IPS DF 6.9 (cell line): ENCODE measurements at places on chromosomes 13 and 19.

DNA sequence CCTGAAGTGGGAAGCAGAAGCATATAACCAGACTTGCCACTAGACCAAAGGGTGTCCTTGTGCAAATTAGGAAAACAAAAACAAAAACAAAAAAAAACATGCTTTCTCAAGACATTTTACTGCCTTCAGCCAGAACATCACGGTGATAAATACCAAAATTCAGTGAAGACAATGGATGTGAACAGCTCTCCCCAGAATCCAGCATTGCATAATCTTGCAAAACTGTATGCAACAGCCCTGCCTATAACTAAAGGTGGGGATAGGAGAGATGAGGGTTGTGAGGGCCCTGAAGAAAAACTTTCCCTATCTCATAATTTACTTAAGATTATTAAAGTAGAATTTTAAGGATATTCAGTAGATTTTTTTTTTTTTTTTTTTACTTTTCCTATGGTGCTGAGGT lies 24.9 kb upstream of the NDFIP2 start:
- H3K4me3 ChIP-seq = no peak overlapping the region
- H3K27me3 ChIP-seq = no peaks in the 10 kb centered on the region
- H3K4me1 ChIP-seq = no peaks in the 10 kb centered on the region
- no peak for DNase-seq

DNA sequence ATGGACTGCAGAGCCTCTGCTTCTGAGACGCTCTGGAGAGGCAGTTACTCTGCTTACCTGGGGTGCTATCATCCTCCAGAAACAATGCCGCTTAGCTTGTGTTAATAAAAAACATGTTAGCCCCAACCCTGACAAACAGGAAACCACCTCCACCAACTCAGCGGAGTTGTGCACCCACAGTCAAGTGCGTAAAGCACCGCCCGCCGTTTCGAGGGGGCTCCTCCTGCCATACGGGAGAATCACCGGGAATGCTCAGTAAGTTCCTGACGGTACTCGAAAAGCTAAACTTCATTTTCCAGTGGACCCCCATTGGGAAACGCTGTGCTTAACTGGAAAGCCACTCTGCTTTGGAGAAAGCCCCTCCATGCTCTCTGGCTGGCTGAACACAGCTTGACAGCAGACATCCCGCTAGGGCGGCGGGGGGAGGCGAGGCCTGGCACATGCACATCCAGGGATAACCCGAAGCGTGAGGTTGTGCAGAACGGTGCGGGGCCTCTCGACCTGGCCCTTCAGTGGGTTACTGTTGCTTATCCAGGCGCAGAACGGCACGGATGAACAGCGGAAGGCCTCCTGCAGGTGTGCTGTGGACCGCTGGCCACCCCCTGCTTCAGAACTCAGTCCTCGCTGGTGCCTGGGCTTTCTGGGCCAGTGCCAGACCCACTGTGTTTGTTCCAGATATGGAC lies 17.1 kb downstream of the GAS6 start:
- no peak for DNase-seq
- no peaks in the 10 kb centered on the region for H3K36me3 ChIP-seq
- no peak overlapping the region for H3K4me3 ChIP-seq
- H3K27me3 ChIP-seq = no peaks in the 10 kb centered on the region

DNA sequence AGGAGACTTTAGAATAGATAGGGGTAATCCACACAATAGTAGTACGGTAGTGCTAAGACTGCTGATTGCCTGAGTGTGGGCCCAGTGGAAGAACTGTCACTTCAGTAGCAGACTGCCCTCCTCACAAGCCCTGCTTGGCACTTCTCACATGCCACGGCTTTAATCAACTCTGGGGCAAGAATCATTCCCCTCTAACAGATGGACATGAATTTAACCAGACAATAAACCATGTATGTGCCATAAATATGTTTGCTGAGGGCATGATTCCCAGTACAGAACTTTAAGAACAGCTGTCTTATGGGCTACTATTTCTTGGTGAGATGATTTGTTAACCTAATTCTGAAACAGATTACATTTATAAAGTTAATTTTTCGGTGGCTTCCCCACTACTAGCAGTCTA lies 22.0 kb downstream of the DPY19L3 start:
- no peaks in the 10 kb centered on the region for H3K4me1 ChIP-seq
- H3K27ac ChIP-seq = no peak overlapping the region
- no peaks in the 10 kb centered on the region for H3K36me3 ChIP-seq
- H3K4me3 ChIP-seq = no peak overlapping the region

GRCh38 chr13:105333416-105333815 lies 1202.0 kb downstream of the EFNB2 start:
- H3K36me3 ChIP-seq = no peaks in the 10 kb centered on the region
- no peak for DNase-seq
- H3K27ac ChIP-seq = no peak overlapping the region
- no peak overlapping the region for H3K4me3 ChIP-seq

DNA sequence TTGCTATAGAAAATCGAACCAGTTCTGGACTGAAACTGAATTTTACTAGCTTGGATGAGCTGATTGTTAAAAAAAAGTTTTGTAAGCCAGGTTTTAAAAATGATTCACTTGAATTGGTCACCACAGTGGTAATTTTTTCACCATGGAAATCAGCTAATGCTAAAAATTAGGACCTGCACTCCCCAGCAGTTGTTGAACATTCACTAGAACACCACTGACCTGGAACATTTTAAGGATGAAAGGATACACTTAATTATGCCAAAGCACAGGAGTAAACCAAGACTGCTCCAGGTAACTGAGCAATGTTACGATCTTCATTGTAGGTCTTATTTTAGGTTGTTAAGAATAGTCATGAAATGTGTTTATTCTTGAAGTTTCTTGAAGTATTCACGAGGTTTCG lies 1342.6 kb upstream of the SPRY2 start:
- no peaks in the 10 kb centered on the region for H3K27me3 ChIP-seq
- no peak overlapping the region for H3K4me3 ChIP-seq
- H3K27ac ChIP-seq = no peak overlapping the region
- H3K4me1 ChIP-seq = no peaks in the 10 kb centered on the region

GRCh38 chr13:113816254-113816929 lies 47.5 kb downstream of the GAS6 start:
- no peak overlapping the region for H3K4me3 ChIP-seq
- no peaks in the 10 kb centered on the region for H3K4me1 ChIP-seq
- H3K36me3 ChIP-seq = no peaks in the 10 kb centered on the region; the same call in 1 of the 2 replicates
- no peak for DNase-seq
- no peaks in the 10 kb centered on the region for H3K27me3 ChIP-seq

DNA sequence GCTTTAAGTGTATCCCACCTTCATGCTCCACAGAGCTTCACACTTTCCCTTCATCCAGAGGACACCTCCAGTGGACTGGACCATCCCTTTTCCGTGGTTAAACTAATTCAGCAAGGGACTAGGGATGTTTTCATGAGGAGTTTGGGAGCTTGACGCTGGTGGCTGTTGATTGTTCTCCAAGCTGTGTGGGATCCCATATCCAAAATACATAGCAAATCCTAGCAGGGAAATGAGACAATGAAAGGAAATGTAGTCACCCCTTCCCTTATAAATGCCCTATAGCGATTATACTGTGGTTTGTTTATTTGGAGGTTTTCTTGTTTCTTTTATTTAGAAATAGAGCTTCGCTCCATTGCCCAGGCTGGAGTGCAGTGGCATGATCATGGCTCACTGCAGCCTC lies 31.6 kb upstream of the DPRX start:
- DNase-seq = no peak
- no peak overlapping the region for H3K4me3 ChIP-seq
- H3K27ac ChIP-seq = no peak overlapping the region
- peaks cover 1% of the 10 kb centered on the region; the same call in 1 of the 2 replicates for H3K4me1 ChIP-seq
- H3K27me3 ChIP-seq = no peaks in the 10 kb centered on the region

DNA sequence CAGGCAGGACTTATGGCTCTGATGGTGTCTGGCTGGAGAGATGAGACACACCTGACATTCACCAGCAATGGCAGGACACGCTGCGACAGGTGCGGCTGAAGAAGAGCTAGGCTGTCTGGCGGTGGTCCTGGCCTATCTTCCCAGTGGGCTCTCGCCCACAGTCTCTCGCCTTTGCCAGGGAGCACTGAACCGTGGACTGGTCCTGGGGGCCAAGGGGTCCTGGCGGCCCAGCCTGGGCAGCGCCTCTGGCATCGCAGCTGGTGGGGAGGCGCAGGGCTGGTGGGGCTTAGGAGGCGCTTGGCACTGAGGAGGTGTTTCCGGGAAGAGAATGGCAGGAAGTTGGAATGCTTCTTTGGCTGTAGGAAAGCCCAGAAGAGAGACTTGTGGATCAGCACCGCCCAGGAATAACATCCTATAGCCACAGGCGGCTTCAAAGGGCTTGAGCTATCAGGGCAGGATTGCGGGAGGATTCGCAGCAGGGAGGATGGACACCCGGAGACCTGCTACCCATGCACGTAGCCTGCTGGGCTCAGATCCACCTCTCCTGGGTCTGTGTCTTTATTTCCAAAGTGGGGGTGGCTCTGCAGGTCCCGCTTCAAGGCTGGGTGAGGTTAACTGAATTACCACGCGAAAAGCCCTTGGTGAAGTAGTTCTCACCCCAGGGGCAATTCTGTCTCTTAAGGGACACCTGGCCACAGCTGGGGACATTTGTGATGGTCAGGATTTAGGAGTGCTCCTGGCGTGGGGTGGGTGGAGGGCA lies 14.6 kb downstream of the KDM4B start:
- peaks cover 1% of the 10 kb centered on the region; the same call in 1 of the 2 replicates for H3K4me1 ChIP-seq
- H3K4me3 ChIP-seq = no peak overlapping the region
- no peaks in the 10 kb centered on the region for H3K27me3 ChIP-seq
- DNase-seq = no peak

GRCh38 chr19:17473041-17473440 lies 2.7 kb downstream of the SLC27A1 start:
- peaks cover 6% of the 10 kb centered on the region; the same call in 1 of the 2 replicates for H3K4me1 ChIP-seq
- no peaks in the 10 kb centered on the region for H3K27me3 ChIP-seq
- H3K27ac ChIP-seq = no peak overlapping the region
- no peak for DNase-seq
- H3K4me3 ChIP-seq = no peak overlapping the region

- no peak overlapping the region for H3K4me3 ChIP-seq
- no peaks in the 10 kb centered on the region for H3K4me1 ChIP-seq
- no peak for DNase-seq
- H3K27me3 ChIP-seq = no peaks in the 10 kb centered on the region
Measured at GRCh38 chr19:29006057-29006735, 206.8 kb downstream of the UQCRFS1 start.

DNA sequence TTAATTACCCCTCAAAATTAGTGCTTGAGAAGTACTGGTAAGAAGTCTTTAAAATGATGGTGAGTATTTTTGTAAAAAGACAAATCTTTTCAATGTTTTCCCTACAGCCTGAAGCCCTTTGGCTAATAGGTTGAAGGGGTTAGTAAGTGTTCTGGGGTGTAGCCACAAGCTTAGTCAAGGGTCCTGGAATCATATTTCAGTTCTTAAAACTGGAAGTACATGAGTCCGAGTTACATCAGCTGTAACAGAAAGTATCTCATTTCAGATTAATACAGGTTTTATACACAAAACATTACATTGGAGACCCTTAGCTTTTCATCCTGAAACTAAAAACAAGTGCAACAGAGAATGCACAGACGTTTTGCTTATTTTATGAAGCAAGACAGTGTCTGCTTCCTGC lies 52.7 kb upstream of the TEX29 start:
- H3K36me3 ChIP-seq = 0 out of 2 replicates have a peak, but pooled peaks cover 8% of the 10 kb centered on the region
- H3K4me3 ChIP-seq = no peak overlapping the region
- H3K4me1 ChIP-seq = no peaks in the 10 kb centered on the region
- no peak overlapping the region for H3K27ac ChIP-seq
- H3K27me3 ChIP-seq = no peaks in the 10 kb centered on the region

GRCh38 chr13:98364179-98364578 lies 187.1 kb upstream of the RNF113B start:
- no peak overlapping the region for H3K27ac ChIP-seq
- no peak overlapping the region for H3K4me3 ChIP-seq
- no peaks in the 10 kb centered on the region for H3K36me3 ChIP-seq
- no peak for DNase-seq

DNA sequence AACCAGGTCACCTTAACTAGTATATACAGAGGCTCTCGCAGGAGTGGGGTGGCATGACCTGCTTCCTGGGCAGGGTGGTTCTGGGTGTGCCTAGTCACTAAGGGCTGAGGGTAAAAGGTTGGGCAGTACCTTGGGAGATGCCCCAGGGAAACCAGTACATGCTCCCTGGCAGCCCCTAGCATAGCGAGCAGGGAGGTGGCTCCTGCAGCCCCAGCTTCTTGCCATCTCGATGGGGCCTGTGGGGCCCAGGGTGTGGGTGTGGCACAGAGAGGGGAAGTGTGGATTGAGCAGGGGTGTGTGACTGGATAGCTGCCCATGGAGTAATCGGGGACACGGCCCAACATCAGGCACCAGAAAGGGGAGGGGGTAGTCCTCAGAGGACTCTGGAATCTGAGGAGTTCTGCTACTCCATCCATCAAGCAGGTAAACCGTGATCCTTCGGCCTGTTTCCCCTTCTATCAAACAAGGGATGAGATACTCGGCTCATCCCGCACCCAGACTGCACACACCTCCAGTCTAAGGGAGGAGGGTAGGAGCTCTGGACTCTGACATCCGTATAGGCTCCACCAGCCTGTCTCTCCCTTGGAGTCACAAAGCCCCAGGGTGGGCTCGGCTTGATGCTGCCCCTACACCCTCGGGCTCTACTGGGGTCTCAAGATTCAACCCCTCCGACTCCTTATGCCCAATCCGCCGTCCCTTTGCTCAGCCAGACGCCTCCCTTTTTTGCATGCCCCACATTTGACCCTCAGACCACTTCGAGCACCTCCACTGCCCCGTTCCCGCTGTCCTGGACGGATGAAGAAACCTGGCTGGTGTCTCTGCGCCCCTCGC lies 1.1 kb downstream of the ZBTB45 start:
- no peak for DNase-seq
- no peaks in the 10 kb centered on the region for H3K27me3 ChIP-seq
- H3K4me1 ChIP-seq = peaks cover 9% of the 10 kb centered on the region
- H3K27ac ChIP-seq = no peak overlapping the region

- peak overlapping the region; percentile 14; the same call in 1 of the 2 replicates for H3K4me3 ChIP-seq
- no peak overlapping the region for H3K27ac ChIP-seq
- H3K4me1 ChIP-seq = peaks cover 1% of the 10 kb centered on the region; the same call in 1 of the 2 replicates
- no peaks in the 10 kb centered on the region for H3K27me3 ChIP-seq
- H3K36me3 ChIP-seq = no peaks in the 10 kb centered on the region
Measured at GRCh38 chr19:6765738-6766356, 1.4 kb downstream of the SH2D3A start.

DNA sequence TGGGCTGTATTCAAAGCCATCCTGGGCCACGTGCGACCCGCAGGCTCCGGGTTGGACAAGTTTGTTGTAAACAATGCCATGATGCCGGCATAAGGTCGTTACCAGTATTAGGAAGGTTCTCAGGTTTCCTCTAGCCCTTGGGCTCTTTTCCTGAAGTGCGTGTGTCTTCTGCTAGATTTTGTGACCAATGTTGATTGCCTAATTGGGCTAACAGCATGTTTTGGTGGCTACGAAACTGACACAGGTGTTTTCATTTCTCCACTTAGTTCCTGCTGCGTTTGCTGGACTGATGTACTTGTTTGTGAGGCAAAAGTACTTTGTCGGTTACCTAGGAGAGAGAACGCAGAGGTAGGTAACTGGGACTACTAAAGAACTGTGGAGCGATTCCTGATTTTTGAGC lies 20.3 kb downstream of the ALOX5AP start:
- no peak for DNase-seq
- H3K4me3 ChIP-seq = no peak overlapping the region
- H3K27me3 ChIP-seq = no peaks in the 10 kb centered on the region
- H3K36me3 ChIP-seq = no peaks in the 10 kb centered on the region
- no peaks in the 10 kb centered on the region for H3K4me1 ChIP-seq
- H3K27ac ChIP-seq = no peak overlapping the region
